ENCODE measurements at places on chromosomes 12 and 14. TPM values are rescaled to one million over a fixed set of nuclear protein-coding genes. Genes with fewer than 3 reads are reported as not detected.

KRT72 gene
- total RNA-seq, result not detected

EPS8 gene
- total RNA-seq, result 110 TPM

CMKLR1 gene
- 1.7 TPM for total RNA-seq

DNA sequence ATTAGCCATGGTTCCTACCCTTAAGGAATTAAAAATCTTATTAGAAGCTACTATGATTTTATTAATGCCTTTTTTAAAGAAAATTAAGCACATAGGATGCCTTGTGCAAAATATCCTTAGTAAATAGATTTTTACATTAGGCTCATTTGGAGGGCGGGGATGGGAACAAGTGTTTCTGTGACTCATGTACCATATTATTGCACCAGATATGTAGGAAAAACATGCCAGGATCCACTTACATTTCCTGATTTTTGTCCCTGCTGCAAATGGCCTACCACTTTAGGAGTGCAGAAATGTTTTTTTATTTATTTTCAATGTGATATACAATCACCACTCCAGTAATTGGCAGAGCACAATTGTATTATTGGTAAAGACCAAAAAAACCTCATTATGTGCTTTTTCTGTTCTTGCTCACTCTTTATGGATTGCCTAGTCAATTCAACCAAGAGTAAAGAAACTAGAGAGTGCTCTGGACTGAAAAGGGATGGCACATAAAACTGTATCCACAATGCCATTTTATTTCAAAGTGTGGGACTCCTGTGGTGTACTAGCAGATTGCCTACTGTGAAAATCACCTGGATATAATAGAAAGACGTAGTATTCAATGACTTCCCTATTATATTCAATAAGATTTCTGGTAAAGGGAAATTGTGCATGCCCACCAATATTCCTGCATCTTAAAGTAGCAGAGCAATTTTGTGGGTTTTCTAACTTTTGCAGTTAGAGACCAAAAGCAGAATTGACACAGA is 86.9 kb downstream of the ANO6 start:
- no peak for DNase-seq

DNA sequence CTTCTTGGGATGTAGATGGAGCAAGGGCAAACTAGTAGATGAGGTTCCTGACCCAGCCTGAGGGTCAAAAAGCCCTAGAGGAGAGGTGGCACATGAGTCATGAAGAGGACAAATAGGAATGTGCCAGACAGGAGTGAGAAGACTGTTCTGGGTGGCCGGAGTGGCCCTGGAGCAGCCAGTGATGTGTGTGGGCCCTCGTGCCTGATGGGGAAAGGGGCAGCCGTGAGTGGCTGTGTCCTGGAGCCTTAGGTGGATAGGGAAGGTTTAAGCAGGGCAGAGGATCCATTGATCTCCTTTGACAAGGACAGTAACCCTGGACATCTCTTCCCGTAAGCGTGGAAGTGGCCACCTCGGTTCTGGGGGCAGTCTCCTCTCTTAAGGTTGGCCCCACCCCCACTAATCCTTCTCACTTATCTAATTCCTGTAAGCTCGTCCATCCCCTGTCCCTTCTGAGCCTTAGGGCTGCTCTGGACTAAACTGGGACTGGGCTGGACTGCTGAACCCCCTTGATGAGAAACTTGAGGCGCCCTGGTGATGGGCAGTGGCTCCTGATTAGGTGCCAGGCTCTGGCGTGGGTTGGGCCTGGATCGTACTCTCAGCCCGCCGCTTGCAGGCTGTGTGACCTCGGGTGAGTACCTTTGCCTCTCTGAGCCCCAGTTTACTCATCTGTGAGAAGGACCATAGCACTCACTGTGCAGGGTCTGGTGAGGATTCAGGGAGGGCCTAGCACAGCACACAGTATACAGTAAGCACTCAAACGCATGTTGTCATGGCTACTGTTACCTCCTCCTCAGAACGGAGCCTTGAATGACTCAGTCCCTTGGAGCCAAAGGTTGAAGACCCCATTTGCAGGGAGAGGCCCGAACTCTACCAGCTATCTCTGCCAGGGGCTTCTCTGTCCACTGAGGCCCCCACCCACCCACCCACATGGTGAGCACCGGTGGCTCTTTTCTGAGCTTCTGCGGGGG is 4.0 kb downstream of the FAM222A start:
- DNase-seq, result no peak
